Metanephros (tissue), 2 donors: ENCODE measurements at places on chromosomes 4 and X. TPM values are rescaled to one million over a fixed set of nuclear protein-coding genes. Genes with fewer than 3 reads are reported as not detected.

TMSB15A gene
- 13.9 TPM for total RNA-seq

ART3 gene
- 13.8 TPM for total RNA-seq

LUZP4 gene
- total RNA-seq, result not detected

GTPBP6 gene
- total RNA-seq, result 29.2 TPM

ZAR1 gene
- total RNA-seq, result not detected

ARHGAP4 gene
- total RNA-seq, result 54.8 TPM

AKAP14 gene
- not detected for total RNA-seq

UCP1 gene
- total RNA-seq, result not detected

FGFBP1 gene
- total RNA-seq, result 0.12 TPM

SLC26A1 gene
- 9.4 TPM for total RNA-seq

NUP54 gene
- 73.7 TPM for total RNA-seq

ZIC3 gene
- not detected for total RNA-seq

TCEAL7 gene
- 26.8 TPM for total RNA-seq

PPBP gene
- total RNA-seq, result 26.9 TPM

RASL11B gene
- total RNA-seq, result 33.7 TPM

TNMD gene
- total RNA-seq, result 7.8 TPM

SLC10A4 gene
- 0.41 TPM for total RNA-seq

PTPN13 gene
- total RNA-seq, result 117 TPM

PQBP1 gene
- 36.7 TPM for total RNA-seq

GLRB gene
- total RNA-seq, result 6.9 TPM

TADA2B gene
- total RNA-seq, result 22.0 TPM

SPON2 gene
- 49.7 TPM for total RNA-seq

PAGE4 gene
- not detected for total RNA-seq

SHOX gene
- total RNA-seq, result 0.06 TPM

PLP1 gene
- total RNA-seq, result 7.2 TPM

FRG2 gene
- not detected for total RNA-seq

RBM46 gene
- total RNA-seq, result not detected

C4orf50 gene
- total RNA-seq, result 0.06 TPM

SEC24D gene
- total RNA-seq, result 48.5 TPM

ENOX2 gene
- total RNA-seq, result 10.2 TPM

LEF1 gene
- total RNA-seq, result 37.3 TPM

CT45A1 gene
- total RNA-seq, result not detected

CTAG2 gene
- not detected for total RNA-seq

FANCB gene
- 6.5 TPM for total RNA-seq

MSX1 gene
- 0.82 TPM for total RNA-seq

PALLD gene
- 180 TPM for total RNA-seq

RHOXF2 gene
- total RNA-seq, result not detected

PPM1K gene
- total RNA-seq, result 57.1 TPM

CCNA2 gene
- total RNA-seq, result 19.9 TPM

ZNF185 gene
- total RNA-seq, result 16.5 TPM

VCX gene
- total RNA-seq, result not detected

OSTC gene
- 93.5 TPM for total RNA-seq

FDCSP gene
- total RNA-seq, result 0.82 TPM

DGKK gene
- total RNA-seq, result 3.2 TPM
